Fibroblast of villous mesenchyme (primary cell): ENCODE measurements at places on chromosomes 1 and 21. TPM values are rescaled to one million over a fixed set of nuclear protein-coding genes. Genes with fewer than 3 reads are reported as not detected.

TRIM67 gene
- total RNA-seq, result not detected in 2 replicates

OR2L2 gene
- under 0.01 TPM in 1 of 2 replicates, not detected in the other for total RNA-seq

NR1I3 gene
- total RNA-seq, result not detected in 2 replicates

CDC42BPA gene
- total RNA-seq, result 112 and 113 TPM in 2 replicates

FAM177B gene
- not detected in 2 replicates for total RNA-seq

RAB7B gene
- 4.2 and 5.2 TPM in 2 replicates for total RNA-seq

DNA sequence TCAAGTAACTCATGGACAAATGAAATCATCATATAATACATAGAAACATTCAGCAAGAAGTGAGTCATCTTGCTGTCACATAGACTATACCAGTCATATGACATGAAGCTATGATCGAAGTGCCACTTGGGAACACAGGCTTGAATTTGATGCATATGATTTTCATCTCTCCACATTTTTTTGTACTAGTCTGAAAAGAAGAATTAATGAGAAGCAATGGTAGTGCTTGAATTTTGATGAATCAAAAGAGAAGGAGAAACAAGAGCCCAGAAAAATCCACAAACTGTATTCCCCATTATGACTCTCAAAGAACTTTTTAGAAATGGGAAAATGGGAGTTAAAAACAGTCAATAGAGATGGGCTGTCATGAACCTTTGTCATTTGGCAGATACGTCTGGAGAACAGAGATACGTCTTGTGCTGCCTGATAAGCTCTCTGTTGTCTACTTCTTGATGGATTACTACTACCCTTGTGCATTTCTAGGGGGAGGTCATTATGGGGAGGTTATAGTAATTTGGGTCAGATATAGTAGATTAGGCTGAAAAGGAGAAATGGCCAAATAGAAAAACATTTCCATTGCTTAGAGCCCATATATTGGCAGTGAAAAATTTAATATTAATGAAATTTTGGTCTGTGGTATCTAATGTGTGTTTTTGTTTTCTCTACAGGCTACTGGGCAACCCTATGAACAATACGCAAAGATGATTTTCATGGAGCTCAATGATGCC, 8.0 kb upstream of the LEPR start:
- no peak for DNase-seq

DNA sequence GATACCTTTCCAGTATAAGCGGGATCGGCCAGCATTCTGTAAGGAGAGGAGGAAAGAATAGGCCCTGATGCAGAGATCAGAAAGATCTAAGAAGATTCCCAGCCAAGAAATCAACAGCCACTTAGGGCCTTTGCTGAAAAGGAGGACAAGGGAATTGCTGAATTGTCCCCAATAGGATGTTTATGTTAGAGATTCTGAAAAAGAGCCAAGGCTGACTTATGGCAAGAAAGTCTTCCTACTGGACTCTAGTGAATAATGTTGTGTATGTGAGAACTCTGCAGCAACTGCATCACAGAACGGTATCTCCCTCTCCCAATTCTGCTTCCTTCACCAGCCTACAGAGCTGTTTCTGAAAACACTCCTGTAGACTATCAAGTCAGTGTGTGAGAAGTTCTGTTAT, 298.0 kb upstream of the CXADR start:
- DNase-seq, result no peak

- no peak for DNase-seq
These were observed 11.6 kb upstream of the NPHP4 start for GRCh38 chr1:6003568-6004411.

- no peak for DNase-seq
These were observed 32.2 kb downstream of the MIS18A start for GRCh38 chr21:32246571-32247140.

GRCh38 chr1:61238359-61238665, 156.0 kb downstream of the NFIA start:
- DNase-seq, result no peak

DNA sequence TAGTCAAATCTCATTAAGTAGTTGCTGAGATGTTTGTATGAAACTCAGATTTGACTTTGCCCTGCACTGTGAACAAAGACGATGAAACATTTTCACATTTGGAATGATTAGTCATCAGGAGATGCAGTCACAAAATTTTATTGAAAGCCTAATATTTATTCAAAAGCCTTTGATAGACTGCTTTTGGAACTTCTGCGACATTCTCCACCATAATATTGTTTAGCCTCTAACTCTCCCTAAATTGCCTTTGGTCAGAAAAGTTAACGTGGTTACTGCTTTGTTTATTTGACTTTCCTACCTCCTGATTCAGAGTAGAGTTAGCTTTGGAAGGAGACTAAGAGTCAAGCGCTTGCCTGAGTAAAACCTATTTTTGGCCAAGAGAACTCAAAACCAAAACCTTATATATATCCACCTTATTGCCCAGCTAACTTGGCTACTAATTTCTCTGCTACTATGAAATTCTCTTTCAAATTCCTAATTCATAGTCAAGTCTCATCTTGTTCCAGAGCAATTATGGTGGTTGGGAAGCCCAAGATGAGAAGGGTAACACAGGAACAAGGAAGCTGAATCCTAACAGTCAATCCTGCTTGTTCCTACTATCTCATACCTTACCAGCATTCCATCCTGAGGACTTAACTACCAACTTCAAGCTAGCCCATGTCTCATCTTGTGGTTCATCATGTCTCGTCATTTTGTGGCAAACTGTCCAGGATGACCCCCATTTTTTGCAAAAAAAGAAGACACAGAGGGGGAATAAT, 429.6 kb downstream of the USP25 start:
- DNase-seq, result peak; percentile 12

GRCh38 chr1:59766227-59766855, 48.4 kb upstream of the HOOK1 start:
- no peak for DNase-seq
